ENCODE measurements at places on chromosomes 4 and X. TPM values are rescaled to one million over a fixed set of nuclear protein-coding genes. Genes with fewer than 3 reads are reported as not detected.

The C4orf36 gene
- total RNA-seq: 1.8 TPM

The SEC31A gene
- total RNA-seq: 141 TPM

The PFKFB1 gene
- total RNA-seq: 0.31 TPM

The SULT1B1 gene
- total RNA-seq: not detected

Data from H9 (cell line).